IMR-90 (cell line): ENCODE measurements at places on chromosomes 7 and 10. TPM values are rescaled to one million over a fixed set of nuclear protein-coding genes. Genes with fewer than 3 reads are reported as not detected.

DNA sequence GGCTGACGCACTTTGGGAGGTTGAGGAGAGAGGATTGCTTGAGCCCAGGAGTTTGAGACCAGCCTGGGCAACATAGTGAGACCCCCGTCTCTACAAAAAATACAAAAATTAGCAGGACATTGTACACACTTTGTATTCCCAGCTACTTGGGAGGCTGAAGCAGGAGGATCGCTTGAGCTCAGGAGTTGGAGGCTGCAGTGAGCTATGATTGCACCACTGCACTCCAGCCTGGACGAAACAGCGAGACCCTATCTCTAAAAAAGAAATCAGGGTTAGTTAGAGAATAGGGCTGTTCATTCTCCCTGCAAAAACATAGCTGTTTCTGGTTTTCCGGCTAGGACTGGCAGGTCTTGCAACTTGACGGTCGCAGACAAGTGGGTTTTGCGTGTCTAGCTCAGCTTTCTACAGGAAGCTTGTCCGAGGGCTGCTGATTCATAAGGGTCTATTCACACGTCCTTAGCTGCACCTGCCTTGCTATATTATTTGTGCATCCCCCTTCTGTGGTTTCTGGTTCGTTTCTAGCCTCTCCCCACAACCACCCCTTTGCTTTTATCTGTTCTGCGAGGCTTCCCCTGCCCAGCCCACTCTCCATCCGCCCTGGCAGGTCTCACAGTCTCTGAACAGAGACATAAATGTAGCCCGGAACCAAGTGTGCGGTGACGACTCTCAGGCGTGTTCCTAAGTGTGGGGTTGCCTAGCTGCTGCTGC lies 10.7 kb downstream of the AMZ1 start:
- DNase-seq: no peak

PNLIP gene
- polyA plus RNA-seq: not detected in 2 replicates

GRCh38 chr10:94760586-94761178 lies 1.8 kb upstream of the CYP2C19 start:
- no peak for DNase-seq

FAM20C gene
- 36.6 and 38.2 TPM in 2 replicates for polyA plus RNA-seq

DNA sequence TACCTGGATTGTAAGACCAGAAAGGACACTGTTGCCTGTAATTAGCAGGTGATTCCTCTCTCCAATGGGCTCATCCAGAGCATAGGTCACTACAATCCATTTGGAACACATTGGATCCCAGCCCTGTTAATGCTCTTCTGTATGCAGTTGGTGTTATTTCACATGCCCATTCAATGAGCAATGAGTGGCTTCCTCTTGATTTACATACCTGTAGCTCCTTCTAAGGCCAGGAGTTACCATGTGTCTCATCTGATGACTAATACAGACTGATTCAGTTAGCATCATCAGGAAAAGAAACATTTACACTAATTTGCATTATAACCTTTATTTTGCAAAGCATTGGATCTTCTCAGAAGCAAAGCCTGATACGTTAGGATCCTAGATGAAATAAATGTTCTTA lies 83.1 kb upstream of the NPVF start:
- peak; percentile 1 for DNase-seq
